ENCODE measurements at places on chromosomes 12 and 14.

DNA sequence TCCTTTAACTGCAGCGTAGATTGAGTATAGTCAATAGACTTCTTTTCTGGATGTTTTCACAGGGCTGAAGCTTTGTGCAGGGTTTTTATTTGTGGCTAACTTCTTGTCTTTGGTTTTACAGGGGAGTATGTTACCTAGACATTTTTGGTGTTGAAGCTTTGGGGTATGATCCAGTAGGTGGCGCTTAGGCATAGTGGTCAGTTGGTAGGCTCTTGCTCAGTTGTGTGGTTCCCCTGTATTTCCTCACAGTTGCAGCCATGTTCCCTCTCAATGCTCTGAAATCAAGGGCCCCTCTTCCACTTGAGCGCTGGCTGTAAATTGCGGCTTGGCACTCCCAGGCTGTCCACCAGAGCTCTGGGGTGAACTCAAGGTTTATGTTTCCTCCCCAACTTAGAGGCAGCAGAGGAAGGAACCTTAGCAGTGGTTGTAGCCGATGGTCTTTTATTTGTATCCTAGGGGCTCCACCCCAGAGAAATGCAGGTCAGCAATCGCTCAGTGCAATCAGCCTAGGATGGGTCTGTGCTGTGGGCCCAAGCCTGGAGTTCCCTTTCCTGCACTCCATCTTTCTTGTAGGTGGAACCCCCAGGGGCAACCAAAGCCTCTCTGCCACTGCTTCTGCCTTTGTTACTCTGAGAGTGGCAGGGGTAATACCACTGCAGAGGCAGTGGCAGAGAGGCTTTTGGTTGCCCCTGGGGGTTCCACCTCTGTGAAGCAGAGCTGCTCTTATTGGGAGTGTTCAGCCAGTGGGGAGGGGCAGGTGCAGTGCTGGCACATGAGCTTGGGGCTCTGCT, 55.1 kb downstream of the CMAS start:
- DNase-seq = peak; percentile 13

- DNase-seq = peak; percentile 74
Observed at GRCh38 chr12:108335349-108336119, 3.6 kb downstream of the CMKLR1 start.

GRCh38 chr14:35416108-35416750, 11.7 kb upstream of the NFKBIA start:
- peak; percentile 64 for DNase-seq

- DNase-seq = no peak
Observed at GRCh38 chr12:111335811-111336210, 33.1 kb downstream of the PHETA1 start.

DNA sequence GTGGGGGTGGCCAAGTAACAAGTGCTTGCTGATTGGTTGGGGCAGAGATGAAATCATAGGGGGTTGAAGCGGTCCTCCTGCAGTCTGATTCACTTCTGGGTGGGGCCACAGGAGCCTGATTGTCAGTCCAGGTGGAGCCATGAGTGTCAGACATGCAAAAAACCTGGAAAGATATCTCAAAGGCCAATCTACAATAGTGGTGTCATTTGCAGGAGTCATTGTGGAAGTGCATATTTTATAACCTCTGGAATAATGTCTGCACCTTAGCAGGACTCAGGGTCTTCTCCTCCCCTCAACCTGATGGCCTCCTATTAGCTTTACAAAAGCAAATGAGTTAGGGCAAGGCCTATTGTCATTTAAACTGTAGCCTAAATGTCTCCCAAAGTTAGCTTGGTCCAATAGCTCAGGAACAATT, 241.4 kb downstream of the NUAK1 start:
- DNase-seq = no peak

DNA sequence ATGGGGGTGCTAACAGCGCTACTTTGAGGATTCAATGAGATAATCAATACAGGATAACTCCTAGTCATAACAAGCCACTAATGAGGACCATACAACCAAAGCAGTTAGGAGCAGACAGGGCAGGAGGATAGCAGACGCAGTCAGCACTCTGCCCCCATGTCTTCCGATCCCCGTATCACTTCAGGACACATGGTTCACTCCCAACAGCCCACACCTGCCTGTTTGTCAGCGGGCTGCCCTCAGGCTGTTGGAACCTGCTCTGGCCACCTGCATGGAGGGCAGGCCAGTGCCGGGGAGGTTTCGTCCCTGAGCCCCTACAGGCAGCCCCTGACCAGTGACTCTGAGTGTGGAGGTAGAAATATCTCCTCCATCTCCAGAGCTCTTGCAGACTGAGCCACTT, 37.1 kb upstream of the LTBP2 start:
- DNase-seq = no peak

DNA sequence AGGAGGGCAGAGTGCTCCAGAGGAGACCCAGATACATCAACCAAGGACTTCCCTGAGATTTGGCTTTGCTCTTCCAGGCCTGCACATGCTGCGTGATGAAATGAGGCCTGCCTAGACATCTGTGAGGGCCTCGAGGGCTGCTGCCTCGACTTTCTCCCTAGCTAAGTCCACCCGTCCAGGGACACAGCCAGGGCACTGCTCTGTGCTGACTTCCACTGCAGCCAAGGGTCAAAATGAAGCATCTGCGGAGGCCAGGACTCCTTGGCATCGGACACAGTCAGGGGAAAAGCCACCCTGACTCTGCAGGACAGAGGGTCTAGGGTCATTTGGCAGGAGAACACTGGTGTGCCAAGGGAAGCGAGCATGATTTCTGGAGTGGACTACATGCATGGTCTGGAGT, 10.7 kb downstream of the SLC25A47 start:
- no peak for DNase-seq

DNA sequence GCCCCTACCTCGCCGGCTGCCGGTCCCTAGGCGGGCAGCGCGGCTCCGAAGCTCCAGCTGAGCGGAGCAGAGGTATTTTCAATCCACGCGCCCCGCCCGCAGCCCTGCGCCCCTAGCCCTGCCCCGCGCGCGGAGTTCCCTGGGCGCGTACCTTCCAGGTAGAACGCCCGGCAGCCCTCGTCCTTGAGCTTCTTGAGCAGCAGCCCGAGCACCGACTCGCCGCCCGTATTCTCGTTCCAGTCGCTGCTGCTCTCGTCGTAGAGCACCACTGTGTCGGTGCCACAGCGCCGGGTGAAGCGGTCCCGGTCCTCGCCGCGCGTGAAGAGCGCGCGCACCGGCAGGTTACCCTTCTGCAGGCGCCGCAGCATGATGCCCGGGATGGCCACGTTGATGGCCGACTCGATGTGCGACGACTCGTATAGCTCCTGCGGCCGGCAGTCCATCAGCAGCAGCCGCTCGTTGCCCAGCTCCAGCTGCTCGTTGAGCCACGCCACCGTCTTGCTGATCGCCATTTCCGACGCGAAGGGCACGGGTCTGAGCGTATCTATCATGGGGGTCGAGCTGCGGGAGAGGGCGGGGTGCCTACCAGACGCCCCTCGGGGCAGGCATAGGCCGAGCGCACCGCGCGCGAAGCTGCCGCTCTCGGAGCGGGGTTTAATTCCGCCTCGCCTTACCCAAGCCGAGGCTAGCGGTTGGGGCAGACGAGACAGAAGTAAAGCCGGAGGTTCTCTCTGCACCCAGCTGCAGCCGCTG, 636 bp downstream of the DUSP6 start:
- peak; percentile 59 for DNase-seq

- peak; percentile 96 for DNase-seq
Observed at GRCh38 chr14:69766984-69767368, at the start of gene SRSF5. SRSF5 (plus strand) TSS chr14:69767142; CDS start chr14:69768157, 1,015 bp downstream.

DNA sequence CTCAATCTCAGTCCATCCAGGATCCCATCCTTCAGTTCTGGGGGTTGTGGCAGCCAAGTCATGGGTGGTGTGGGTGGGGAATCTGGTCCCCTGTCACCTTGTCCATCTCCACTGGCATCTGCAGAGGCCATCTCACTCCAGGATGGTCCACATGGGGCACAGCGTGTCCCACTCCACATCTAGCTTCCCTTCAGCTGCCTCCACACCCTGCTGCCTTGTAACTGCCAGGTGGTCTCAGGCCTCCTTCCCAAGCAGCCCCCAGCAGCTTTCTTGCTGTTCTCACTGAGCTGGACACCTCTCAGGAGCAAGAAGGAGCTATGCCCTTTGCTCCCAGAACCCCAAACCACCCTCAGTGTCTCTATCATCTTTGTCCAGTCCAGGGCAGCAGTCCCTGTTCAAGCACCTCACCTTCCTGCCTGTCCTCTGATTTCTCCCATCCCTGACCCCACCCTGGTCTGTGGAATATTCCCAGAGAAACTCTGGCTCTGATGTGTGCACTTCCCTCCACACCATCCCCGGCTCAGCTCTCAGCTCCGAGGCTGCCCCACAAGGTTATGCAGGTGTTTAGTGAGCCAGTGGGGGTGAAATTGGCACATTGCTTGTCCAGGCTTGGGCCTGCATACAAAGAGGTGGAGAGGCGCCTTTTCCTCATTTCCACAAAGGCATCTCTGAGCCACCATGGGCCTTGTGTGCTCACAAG, 13.7 kb upstream of the DYNC1H1 start:
- no peak for DNase-seq

- no peak for DNase-seq
Observed at GRCh38 chr14:55123101-55123500, 6.0 kb upstream of the LGALS3 start.

GRCh38 chr14:73833034-73833433, 18.6 kb upstream of the PTGR2 start:
- DNase-seq = no peak

DNA sequence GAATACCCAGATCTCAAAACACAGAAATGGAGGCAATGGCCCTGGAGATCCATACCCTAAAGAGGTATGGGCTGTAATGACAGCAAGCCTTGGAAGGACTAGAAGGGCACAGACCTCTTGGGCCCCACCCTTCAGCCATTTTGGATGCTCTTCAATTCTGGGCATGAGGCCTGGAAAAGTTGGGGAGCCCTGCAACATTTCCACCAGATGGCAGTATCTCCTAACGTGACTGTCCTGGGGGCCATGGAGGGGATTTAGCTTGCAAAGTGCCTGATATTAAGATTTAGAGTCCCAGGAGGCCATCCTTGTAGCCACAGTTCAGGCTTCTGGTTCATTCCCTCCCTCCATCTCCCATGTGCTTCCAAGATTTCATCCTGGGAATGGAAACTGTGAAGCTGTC, 30.2 kb downstream of the KCNA5 start:
- no peak for DNase-seq

DNA sequence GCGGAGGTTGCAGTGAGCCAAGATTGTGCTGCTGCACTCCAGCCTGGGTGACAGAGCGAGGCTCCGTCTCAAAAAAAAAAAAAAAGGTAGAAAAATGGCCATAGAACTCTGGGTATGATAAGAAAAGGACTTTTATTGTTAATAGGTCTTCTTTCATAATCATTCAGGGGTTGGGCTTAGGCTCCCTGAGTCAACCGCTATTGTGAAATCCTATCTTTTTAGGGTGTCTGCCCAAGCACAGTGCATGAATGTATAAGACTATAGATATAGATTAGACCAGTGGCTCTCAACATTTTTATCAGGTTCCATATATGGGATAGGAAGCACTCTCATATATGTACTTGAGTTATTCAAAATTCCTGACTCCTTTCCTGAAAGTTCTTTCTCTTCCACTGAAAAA, 48.7 kb upstream of the USP15 start:
- DNase-seq = no peak

DNA sequence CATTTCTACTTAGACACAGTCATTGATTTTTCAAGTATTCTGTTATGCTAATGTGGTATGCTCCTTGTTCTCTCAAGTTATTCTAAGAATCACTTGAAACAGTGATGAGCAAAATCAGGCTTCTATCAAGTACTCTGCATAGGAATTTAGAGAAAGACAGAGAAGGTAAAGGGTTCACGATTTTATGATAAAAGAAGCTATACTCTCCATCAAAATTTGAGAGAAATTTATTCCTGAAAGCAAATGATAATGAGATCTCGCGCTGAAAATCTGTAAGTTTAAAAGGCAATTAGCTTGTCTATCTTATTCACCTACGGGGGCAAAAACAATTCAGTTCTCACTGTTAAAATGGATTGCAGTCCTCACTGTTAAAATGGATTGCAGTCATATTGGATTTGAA, 1404.3 kb upstream of the FLRT2 start:
- no peak for DNase-seq

- DNase-seq = no peak
Observed at GRCh38 chr12:5690240-5690639, 254.8 kb downstream of the ANO2 start.

DNA sequence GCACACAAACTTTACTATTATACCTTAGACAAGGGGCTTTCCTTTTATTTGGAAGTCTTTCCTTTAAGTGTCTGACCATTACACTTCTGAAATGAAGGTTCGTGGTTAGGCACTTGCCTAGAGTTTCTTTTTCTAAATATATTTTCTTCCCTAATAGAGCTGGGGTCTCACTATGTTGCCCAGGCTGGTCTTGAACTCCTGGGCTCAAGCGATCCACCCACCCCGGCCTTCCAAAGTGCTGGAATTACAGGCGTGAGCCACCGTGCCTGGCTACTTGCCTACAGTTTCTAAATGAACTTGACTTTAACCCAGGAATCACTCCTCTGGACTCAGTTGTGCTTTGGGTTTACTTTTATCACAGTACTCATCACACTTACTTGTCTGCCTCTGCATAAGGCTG, 57.6 kb downstream of the PEBP1 start:
- no peak for DNase-seq

DNA sequence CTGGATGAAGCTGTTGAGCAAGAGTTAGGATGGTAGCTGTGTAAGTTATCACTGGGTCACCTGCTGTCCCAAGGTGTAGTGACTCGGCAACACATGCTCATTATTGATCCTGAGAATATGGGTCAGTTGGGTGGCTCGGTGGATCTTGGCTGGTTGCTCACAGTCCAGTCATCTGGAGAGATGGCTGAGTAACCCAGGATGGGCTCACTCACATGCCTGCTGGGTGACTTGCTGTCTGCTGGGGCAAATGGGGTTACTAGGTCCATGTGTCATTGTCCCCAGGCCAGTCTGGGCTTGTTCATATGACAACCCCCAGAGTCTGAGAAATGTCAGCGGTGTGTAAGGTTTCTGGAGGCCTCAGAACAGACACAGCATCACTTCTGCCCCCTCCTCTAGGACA, 69.5 kb downstream of the SLC15A4 start:
- no peak for DNase-seq

DNA sequence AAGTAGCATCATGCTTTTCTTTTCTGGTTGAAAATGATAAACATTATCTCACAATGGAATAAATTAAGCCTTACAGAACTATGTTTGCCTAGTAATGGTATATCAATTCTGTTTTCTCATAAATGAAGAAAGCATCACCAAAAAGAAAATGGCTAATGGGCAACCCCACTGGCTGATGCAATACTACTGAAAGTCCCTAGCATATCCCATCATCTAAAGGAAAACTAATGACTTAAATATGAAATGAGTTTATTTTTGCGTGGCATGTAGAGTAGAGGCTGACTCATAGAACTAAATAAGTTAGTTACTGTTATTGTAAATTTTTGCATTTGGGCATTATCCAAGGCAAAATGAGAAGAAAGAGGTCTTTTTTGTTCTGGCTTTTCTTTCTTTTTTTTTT, 1156.3 kb upstream of the SEL1L start:
- DNase-seq = no peak
